NCI-H2029 treated with DMSO at 0.1 percent for 48 hours (cell line): ENCODE measurements at places on chromosomes 3 and 15.
A peak's percentile ranks its signal among the peaks of the same experiment; 100 is the strongest.

DNA sequence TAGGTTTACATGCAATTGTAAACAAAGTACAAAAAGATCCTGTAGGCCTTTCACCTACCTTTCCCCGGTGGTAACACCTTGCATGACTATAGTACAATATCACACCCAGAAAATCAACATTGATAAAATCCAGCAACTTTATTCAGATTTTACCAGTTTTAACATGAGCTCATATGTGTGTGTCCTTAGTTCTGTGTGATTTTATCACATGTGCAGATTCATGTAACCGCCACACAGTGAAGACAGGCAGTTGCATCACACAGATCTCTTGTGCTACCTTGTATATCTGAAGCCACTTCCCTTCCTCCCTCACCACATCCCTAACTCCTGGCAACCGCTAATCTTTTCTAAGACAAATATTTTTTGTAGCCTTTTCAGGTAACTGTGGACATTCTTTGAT is 183.5 kb upstream of the C2CD4B start:
- no peak for DNase-seq

- DNase-seq = no peak
Observed at GRCh38 chr3:26623419-26624208, 1.0 kb downstream of the LRRC3B start.

DNA sequence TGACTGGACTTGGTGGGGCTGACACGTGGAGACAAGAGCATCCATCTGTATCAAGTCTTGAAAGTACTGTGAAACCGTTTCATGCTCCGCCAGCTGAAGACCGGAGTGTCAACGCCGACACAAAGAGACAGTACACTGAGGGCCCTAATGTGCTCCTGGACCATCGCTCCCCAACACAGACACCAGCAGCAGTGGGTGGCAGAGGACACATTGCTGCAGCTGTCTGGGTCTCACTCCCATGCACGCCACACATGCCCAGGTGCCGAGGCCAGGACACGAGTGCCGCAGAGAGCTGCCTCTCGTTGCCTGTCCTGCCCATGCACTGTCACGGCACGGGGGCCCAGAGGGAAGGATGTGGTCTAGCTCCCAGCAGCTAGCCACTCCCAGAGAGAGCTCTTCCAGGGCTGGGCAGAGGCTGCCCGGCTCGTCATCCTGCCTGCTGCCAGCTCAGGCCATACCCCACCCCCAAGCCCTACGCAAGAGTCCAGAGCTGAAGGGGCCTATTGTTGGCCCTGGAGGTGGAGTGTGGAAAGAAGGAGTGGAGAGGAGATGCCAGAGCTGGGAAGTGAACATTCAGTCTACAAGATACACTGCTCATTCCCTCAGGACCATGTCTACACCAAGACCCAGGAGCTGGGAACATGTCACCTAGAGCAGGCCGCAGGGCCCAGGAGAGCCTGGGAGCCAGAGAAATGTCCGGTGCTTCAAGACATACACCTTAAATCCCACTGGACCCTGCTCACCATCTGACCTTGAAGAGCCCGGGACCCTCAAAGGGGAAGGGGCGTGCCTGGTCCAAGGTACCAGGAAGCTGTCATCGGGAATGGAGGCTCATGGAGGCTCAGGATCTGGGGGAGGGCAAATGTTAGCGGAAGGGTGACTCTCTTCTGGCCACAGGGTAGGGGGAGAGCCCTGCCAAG is 7.7 kb downstream of the TNK2 start:
- DNase-seq = no peak

- no peak for DNase-seq
Observed at GRCh38 chr3:48915296-48915695, 3.3 kb upstream of the ARIH2 start.

DNA sequence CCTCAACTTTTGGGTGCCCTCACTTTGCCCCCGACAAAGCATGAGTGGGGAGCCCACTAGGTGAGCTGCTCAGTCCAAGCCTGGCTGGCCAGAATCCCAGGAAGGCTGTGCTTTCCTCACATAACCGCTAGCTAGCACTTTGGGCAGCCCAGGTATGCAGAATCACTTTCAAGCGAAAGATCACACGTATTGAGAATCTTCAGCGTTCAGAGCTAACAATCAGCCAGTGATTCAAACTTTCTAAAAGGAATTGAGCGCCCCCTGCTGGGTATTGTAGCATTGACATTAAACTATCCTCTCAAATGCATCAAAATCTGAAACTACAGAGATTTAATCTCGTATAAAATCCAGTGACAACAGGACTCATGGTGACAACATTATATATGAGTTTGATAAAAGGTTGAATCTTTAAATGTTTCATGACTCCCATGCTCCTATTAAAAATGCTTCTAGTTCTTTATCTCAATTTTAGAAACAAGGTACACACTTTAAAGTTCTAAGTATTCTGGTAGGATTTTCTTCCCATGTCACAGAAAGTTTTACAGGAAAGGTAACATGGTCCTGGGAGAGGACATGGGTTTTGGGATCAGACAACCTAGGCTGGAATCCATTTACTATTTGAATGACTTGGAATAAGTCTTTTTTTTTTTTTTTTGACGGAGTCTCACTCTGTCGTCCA is 11.8 kb downstream of the ANAPC13 start:
- DNase-seq = peak; percentile 48

- DNase-seq = no peak
Observed at GRCh38 chr3:102827386-102827785, 392.6 kb downstream of the ZPLD1 start.

DNA sequence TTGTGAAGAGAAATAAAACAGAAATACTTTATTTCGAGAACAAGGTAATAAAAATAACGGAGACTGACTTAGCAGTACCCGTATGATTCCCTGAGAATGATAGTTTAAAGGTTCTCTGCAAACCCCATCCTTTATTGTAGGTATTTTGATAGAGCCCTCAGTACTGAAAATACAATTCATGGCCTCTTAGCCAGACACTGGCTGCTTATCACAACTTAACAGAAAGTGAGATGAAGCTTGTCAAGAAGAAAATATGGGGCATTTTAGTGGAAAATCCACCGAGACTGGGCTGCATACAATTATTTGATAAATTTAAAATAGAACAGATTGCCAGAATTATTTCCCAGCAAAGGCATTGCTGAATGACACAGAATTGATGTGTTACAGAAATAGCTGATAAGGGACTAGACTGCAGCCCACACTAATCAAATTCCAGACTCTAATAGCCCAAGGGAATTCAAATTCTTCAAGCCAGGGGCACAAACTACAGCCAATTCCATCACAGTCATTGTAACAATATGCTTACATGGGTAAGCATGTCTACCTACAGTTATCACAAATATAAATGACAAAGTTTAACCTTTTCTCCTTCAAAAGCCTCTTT is 521.9 kb downstream of the PLOD2 start:
- no peak for DNase-seq

GRCh38 chr3:106191913-106192312 is 323.1 kb upstream of the CBLB start:
- DNase-seq = no peak

GRCh38 chr3:112982710-112983109 is 7.8 kb upstream of the CD200R1 start:
- DNase-seq = no peak

GRCh38 chr3:100046986-100047385 is 67.3 kb downstream of the FILIP1L start:
- no peak for DNase-seq

DNA sequence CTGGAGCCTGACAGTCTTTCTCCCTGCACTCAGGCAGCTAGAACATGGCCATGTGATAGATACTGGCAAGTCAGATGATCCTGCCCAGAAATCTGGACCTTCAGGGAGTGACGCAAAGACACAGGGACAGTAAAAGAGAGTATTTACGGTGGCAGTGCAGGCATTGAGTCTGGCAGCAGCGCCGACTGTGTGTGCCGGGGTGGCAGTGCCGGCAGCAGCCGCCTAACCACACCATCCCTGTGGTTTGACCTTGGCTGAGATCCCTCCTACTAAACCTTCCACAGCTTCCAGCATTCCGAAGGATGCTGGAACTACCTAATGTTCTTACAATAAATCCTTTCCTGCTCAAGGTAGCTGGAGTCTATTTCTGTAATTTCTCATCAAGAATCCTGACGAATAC is 4.6 kb upstream of the TSPAN3 start:
- no peak for DNase-seq

DNA sequence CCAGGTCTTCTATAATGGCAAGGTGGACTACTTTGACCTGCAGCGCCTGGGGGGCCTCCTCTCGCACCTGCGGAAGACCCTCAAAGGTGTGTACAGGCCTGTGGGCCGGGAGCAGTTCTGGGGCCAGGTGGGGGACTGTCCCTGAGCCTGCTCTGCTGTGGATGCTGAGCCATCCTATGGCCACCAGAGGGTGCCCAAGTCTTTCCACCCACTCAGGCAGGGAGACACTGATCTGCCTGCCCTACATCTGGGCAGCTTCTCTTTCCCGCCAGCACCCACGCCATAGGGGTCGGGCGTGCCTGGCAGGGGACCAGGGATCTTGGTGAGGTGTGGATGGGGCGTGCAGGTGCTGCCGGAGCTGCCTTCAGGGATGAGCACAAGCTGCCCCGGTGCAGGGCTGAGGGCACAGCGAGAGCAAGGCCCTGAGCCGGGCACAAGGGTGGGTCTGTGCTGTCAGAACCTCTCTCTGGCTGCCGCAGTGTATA is 14.1 kb downstream of the RNF123 start:
- peak; percentile 28 for DNase-seq
